ENCODE measurements at places on chromosomes 16 and 17.

DNA sequence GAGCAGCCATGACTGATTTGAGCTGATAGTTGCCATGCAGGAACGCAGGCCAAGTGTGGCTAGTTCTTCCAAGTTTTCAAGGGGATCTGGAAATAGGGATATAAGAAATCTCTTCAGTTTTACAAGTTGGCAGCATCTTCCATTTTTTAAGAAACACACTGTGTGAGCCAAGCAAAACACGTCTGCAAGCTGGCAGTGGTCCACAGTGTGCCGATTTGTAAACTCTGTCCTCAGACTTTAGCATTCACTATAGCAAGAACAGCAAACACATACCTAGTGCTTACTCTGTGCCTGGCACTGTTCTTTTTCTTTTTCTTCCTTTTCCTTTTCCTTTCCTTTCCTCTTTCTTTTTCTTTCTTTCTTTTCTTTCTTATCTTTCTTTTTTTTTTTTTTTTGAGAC is 2.9 kb downstream of the ORAI3 start:
- DNase-seq, result no peak

DNA sequence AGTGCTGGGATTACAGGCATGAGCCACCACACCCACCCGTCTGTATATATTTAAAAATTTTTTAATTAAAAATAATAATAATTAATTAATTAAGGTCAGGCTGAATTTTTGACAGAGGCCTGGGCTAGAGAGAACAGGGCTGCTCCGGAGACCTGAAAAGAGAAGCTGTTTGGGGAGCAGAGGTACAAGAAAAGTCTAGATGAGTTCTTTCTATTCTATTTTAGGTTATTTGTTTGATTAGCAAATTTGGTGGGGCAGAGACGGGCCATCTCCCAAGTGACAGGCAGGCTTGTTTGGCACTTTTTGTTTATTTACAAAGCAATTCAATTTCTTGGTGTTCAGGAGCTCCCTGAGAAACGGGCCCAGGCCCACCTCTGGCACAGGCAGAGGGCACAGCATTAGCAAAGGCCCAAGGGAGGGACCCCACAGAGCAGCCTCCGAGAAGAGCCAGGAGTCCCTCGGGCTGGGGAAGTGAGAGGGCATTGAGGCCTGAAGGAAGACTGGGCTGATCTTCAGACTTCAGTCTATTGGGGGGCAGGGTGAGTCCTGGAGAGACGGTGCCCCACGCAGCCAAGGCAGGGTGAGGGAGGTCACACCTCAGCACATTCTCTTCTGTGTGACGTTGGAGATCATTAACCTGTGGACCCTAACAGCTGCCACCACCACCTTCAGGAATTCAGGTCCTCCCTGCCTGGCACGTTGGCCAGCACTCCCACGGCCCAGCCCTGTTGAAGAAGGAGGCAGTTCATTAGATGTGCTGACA is 10.8 kb upstream of the RIPOR1 start:
- DNase-seq, result no peak

GRCh38 chr17:69018022-69018615 is 42.6 kb downstream of the ABCA9 start:
- no peak for DNase-seq

DNA sequence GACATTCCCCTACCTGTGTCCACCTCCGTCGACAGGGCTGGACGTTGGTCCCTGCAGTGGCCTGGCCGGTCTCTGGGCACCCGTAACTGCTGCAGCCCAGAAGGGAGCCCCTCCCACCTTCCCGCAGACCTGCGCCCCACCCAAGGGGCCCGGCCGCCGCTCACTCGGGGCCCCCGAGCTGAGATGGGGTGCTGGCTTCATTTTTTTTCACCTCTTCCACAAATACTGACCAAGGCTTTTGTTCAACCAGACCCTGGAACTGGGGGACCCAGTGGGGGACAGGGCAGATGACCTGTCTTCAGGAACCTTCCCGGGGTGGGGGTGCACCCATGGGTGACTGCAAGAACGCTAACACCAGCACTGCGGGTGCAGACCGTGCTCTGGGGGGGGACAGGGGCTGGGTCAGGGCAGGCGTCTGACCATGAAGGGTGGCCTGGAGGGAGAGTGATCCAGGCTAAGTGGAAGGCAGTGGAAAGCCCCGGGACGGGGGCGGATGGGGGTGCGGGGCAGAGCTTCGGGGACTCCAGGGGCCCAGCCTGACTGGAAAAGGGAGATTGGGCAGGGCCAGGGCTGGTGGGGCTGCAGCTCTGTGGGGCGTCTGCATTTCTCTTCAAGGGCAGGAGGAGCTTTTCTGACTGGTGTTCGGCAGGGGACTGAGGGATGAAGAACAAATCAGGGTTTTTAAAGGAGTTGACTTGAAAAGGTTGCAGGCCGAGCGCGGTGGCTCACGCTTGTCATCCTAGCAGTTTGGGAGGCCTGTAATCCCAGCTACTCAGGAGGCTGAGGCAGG is 42.3 kb downstream of the SLC7A5 start:
- DNase-seq, result no peak

GRCh38 chr17:4837471-4838308 is 4.5 kb downstream of the MINK1 start:
- no peak for DNase-seq

- no peak for DNase-seq
These were observed 23.2 kb downstream of the DYNC1LI2 start for GRCh38 chr16:66728117-66728787.

- no peak for DNase-seq
These were observed 29.9 kb downstream of the BAIAP2 start for GRCh38 chr17:81064678-81065475.

DNA sequence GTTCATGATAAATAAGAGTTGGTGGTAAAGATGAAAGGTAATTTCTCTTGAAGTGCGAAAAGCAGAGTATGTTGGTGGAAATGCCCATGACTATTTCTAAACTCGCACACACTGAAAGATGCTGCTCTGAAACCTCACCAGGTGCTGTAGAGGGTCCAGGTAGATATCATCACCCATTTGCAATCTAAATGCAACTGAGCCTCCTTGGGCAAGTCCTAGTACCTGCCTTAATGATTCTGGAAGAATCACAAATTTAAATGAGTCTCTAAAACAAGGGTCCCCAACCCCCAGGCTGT is 5.9 kb upstream of the MMD start:
- DNase-seq, result no peak

DNA sequence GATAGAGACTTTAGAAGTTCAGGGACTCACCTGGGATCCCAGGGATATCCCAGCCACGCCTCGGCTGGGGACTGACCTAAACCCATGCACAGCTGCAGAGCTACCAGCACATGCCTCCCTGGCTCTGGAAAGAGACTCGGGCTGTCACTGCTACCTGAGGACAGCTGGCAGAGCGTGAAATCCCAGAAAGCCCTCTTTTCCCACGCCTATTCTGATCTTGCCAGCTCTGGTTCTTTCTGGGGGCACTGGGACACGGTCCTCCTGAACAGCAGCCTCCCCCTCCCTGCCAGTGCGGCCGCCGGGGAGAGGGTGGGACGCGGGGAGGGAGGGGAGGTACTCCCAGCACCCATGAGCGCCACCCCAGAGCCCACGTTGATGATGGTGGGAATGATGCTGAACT is 10.8 kb downstream of the P2RX5 start:
- DNase-seq, result no peak

DNA sequence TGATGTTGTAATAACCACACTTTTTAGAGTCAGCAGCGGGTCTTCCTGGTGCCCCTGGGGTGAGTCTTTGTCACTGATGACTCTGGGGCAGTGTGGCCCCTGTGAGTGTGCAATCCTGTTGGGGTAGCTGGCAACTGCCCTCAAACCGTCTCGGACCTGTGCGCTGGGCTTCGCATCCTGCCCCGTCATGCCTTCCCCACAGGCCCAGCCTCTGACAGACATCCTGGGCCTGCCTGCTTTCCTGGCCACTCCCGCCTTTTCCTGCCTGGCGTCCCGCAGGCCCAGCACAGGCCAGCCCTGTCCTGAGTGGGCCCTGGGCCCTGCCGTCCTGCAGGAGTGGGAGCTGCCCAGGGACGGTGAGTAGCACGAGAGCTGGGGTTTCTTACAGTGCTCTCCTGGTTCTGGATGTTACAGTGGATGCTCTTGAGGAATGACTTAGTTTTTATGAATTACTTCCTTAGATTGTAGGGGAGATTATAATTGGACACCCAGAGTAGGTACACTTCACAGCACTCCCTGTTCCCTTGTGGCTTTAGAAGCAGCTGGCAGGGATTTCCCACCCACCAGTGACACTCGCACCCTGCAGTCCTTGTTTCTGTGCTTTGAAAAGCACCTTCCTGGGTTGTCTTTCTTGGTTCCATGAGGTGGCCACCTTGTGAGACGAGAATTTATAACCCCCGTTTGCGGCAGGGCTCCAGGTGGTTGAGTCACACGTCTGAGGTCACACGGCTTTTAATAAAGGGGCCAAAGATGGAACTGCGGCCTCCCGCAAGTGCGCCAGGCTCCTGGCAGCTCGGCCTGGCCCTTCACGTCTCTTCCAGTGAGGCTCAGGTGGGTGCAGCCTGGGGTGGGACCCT is 50.0 kb upstream of the CAPN15 start:
- no peak for DNase-seq

- no peak for DNase-seq
These were observed 5.0 kb downstream of the DPH1 start for GRCh38 chr17:2034806-2035540.

GRCh38 chr17:35679007-35679682 is 52.3 kb upstream of the RASL10B start:
- DNase-seq, result no peak

- DNase-seq, result no peak
These were observed 15.3 kb upstream of the CACNA1H start for GRCh38 chr16:1137604-1138003.

GRCh38 chr17:39549747-39550573 is 57.8 kb downstream of the NEUROD2 start:
- no peak for DNase-seq

DNA sequence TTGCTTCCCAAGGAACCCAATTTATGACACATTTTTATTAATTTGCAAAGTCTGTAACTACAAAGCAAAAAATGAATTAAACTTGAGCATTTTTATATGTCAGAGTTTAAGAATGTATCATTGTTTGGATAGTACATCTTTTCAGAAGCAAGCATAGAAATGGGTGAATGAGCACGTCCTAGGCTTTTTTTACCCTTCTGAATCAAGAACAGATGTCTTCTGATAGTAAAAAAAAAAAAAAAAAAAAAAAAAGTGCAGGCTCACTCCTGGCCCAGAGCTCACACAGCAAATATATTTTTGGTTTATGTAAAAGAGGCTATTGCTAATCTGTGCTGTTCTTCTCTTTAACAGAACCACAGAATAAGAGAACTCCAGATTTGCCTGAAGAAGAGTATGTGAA is 6.3 kb downstream of the TERF2IP start:
- no peak for DNase-seq

DNA sequence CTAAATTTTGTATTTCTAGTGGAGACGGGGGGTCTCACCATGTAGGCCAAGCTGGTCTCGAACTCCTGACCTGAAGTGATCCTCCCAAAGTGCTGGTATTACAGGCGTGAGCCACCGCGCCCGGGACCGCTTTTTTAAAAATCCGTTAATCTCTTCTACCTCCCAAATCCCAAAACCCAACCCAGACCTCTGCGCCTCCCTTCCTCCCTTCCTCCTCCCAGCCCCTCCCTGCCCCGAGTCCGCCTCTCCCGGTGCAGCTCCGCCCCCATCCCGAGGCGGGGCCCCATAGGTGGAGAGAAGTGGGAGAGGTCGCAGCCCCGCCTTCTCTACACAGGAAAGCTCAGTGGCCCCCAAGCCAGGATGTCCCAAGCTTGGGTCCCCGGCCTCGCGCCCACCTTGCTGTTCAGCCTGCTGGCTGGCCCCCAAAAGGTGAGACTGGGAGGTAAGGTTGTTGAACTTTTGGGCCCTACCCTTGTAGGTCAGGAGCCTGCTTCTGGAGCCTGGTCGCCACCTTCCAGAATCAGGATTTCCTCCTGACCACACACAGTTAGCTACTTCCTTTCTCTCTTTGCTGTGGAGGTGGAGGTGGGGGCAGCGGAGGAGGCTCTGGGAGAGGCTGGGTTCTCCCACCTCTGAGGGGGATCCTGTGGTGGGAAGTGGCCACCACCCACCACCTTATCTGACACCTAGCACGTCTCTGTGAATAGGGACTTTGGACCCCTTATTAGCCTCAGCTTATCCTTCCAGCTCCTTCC is at the start of gene TMEM92:
TMEM92 (plus strand) TSS at position 325 of the 755 bp plus-strand sequence; CDS start at position 361, 36 bp downstream.
- no peak for DNase-seq

GRCh38 chr16:70715055-70715858 is 29.4 kb upstream of the MTSS2 start:
- no peak for DNase-seq

DNA sequence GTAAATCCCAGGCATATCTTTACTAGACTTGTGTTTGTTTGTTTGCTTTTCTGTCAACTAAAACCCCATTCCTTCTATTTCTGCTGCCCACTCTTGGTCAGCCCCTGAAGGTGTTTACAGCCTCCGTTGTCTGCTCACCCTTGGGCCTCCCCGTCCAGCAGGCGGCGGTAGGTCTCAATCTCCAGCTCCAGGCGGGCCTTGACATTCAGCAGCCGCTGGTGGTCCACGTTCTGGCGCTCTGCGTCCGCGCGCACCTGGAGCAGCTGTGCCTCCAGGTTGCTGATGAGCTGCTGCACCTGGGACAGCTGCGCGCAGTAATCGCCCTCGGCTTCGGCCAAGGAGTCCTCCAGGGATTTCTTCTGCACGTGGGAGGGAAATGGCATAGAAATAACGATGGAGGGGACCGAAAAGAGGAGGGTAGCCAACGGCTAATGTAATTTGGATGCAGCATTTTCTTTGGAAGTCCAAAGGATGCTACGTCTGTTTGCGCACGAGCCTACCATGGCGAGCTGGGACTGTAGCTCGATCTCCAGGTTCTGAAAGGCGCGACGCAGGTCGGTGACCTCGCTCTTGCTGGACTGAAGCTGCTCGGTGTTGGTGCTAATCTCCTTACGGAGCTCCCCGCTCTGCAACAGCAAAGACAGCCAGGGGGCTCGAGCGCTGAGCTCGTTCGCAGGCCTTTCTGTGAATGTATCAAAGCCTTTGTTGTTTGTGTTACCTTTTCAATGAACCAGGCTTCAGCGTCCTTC is 3.9 kb downstream of the KRT12 start:
- DNase-seq, result no peak

GRCh38 chr17:45146890-45147580 is 1.2 kb upstream of the HEXIM1 start:
- DNase-seq, result no peak

GRCh38 chr17:6352016-6352415 is 82.9 kb downstream of the AIPL1 start:
- DNase-seq, result no peak

All from effector memory CD4-positive, alpha-beta T cell (primary cell).